Activated naive CD4-positive, alpha-beta T cell treated with anti-CD3 and anti-CD28 coated beads for 36 hours (primary cell): ENCODE measurements at places on chromosomes 12 and 14. TPM values are rescaled to one million over a fixed set of nuclear protein-coding genes. Genes with fewer than 3 reads are reported as not detected.

DNA sequence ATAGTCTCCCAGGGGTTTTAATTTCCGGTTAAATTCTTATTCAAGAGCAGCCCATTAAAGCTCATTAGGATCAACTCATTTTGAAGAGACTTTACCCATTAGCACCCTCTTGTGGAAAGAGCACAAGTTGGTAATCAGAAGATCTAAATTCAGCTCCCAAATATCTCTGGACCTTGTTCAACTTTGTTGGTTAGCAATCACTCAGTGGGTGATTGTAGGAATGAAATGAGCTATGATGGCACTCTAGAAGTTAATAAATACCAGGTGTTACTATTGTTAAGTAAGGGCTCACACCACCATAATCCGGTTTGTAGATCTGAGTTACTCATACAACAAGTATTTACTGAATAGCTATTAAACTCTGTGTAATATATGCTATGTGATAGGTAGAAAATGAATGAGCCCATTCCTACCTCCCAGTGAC lies 42.9 kb downstream of the TRIP11 start:
- DNase-seq: no peak

GRCh38 chr12:57196439-57196838 lies 20.2 kb upstream of the NXPH4 start:
- no peak for DNase-seq

MORN3 gene
- total RNA-seq: 2.9 TPM

DNA sequence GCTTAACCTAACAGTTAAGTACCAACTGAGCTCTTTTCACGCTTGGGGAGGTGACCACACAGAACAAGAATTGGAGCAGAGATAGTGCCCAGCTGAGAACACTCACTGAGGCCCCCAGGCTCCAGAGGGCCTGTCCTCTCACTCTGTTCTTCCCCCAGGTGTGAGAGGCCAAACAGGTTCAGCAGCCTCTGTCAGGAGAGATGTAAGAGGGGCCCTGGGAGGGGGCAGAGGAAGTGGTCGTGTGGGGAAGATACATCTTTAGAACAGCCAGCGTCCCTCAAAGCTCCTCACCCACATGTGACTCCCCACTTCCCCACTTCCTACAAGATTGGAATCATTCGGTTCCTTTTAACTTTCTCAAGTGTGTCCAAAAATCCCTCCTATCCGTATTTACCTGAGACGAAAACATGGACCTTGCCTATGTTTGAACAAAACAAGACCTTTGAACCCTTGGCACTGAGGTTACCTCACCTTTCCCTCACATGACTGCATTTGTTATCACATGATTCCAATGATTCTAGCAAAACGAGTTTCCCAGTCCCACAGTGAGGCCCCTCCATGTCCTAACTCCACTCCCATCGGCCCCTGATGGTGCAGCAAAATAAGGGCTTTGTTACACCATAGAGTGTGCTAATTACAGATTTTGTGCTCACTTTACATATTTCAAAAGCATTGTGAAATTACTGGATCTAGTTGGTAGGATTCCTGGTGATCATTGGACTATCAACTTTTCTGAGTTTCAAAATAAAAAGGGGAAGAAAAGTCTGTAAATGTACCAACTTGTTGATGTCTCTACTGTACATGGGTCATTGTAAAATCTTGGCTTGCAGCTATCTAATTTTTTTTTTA lies 40.0 kb upstream of the PAPOLA start:
- no peak for DNase-seq

GRCh38 chr14:72692696-72693095 lies 201.2 kb downstream of the DPF3 start:
- DNase-seq: no peak

DNA sequence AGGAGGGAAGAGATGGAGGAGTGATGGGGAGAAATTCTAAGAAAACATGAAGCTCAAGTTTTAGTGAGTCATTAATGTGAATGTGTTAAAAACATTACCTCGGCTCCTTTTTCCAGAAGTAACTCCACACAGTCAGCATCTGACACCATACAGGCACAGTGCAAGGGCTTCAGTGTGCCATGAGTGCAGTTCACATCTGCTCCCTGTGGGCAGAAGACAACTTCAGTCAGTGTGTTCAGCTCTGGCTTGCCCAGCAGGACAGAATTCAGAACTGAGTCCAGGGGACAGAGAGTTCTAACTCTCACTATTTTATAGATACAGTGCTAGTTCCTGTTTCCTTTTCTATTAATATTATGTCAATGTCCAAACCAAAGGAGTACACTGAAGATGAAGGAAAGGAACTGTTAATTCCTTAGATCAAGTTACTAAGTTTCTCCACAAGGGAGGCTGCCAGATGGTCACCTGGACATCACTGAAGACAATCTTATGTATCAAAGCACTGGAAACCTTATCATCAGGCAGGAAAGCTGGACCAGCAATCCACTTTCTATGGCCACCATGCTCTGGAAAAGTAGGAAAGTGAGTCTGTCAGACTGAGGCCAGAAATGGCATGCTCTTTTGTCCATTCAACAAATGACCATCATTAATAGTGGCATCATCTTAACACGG lies 6.1 kb downstream of the ASB8 start:
- no peak for DNase-seq

DNA sequence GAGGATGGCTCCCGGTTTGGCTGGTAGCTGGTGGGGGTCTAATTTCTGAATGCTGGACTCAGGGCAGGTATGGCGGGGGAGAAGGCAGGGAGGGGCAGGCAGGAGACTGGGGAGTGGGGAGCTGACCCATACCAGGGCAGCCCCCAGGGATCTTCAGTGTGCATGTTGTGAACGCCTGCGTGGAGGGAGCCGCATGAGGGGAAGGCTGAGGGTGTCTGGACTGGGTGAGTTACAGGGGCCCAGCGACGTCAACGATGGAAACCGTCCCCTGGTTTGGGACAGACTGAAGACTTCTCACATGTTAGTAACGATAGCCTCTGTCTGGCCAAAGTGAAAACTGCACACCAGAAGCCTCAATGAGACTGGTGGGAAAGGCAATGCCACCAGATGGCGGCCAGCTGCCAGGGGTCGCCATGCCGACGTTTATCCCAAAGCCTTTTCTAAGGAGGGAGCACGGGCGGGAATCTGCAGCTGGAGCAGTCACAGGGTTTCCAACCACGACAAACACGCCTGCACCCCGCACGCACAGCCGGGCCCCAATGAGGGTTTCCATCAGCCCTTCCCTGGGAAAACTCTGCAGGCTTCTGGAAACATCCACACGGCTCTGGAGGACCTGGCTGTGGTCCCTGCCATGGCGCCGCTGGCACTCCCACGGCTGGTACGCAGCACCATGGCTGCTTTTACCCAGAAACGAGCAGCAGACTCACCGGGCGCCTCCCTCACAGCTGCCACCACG lies 14.0 kb downstream of the PGAM5 start:
- DNase-seq: no peak

DNA sequence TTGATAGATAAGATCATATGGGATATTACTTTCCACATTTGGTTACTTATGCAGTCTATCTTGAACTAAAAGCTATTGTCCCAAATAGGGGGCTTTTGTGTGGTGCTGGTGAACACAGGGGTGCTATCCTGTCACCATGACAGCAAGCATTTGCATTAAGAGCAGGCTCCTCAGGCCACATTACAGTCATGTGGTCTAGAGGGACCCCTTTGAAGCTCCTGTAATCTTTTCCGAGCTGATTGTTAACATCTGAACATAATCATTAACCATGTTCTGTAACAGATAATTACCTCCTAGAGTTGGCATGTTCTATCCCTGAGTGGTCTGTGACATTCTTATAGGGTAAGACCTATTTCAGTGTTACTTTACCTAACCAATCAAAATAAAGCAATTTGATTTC lies 178.8 kb downstream of the KTN1 start:
- no peak for DNase-seq

GRCh38 chr12:41333974-41334373 lies 145.9 kb downstream of the PDZRN4 start:
- DNase-seq: no peak

- DNase-seq: no peak
Measured at GRCh38 chr12:56679883-56680575, 8.1 kb downstream of the PTGES3 start.

DNA sequence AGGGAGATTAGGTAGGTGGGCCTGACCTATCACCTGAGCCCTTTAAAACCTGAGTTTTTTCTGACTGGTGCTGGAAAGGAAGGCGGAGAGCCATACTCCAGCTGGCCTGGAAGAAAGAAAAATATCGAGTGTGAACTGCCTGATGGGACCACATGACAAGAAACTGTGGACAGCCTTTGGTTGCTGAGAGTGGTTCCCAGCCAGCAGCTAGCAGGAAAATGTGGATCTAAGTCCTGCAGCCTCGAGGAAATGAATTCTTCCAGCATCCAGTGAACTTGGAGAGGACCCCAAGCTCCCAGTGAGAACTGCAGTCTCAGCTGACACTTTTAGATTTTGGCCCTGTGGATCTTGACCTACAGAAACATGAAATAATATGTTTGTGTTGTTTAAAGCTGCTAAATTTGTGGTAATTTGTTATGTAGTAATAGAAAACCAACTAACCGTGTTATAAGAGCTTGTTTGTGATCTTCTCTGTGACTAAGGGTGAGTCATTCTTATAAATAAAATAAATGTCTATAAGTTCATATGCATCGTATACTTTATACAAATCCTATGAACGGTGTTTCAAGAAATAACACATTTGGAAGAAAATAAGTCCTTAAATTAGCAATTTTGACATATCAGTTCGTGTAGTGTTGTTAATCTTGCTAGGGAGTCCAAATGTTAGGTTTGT lies 359.6 kb downstream of the BMP4 start:
- no peak for DNase-seq

DNA sequence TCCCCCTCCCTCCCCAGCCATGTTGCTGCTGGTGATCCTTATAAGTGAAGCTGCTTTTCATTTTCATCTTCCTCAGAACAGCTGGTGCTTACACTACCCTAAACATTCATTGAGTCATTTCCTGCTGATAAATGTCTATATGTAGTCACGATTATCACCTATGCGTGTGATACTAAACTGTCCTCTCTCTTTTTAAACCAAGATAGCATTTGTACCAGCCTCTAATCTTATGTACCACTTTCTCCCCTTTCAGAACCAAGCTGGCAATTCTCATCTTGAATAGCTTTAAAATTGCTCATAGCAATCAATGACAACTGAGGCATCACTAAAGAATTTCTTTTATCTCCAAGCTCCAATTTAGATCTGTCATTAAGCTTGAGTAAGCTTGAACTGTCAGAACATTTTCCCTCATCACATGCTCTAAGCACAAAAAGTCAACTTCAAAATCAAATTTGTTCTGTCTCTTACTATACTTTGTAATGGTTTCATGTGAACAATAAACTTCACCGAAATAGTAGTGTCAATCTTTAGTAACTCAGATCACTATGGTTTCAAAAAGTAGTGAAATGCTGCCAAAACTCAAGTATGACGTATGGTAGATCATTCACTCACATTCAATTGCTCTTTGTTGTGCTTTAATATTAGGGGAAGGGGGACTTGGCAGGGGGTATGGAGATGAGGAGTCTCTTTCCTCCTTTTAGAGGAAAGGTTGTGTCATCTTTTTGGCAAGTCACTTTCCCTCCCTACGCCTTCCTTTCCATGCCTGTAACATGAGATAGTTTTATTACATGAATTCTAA lies 178.1 kb upstream of the NOVA1 start:
- DNase-seq: no peak

CRACR2A gene
- total RNA-seq: 20.7 TPM

GRCh38 chr14:92986254-92987147 lies 63.6 kb downstream of the CHGA start:
- no peak for DNase-seq

GRCh38 chr12:65879878-65880277 lies 55.6 kb downstream of the HMGA2 start:
- no peak for DNase-seq

NFATC4 gene
- 0.15 TPM for total RNA-seq

DNA sequence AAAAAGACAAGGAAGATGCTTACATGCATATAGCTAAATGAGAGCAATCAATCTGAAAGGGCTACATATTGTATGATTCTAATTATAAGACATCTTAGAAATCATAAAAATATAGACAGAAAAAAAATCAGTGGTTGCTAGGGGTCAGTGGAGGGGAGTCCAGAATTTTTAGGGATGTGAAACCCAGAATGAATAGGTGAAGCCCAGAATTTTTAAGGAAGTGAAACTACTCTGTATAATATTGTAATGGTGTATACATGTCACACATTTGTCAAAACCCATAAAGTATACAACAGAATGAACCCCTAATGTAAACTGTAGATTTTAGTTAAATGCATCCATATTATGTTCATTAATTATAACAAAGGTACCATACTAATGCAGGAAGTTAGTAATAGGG lies 713.2 kb downstream of the FLRT2 start:
- DNase-seq: no peak

LRFN5 gene
- not detected for total RNA-seq

GRCh38 chr12:6735448-6736191 lies 11.8 kb downstream of the COPS7A start:
- DNase-seq: peak; percentile 72

TFCP2 gene
- total RNA-seq: 25.4 TPM

GRCh38 chr12:95623554-95624170 lies 72.4 kb upstream of the USP44 start:
- DNase-seq: peak; percentile 44

DNA sequence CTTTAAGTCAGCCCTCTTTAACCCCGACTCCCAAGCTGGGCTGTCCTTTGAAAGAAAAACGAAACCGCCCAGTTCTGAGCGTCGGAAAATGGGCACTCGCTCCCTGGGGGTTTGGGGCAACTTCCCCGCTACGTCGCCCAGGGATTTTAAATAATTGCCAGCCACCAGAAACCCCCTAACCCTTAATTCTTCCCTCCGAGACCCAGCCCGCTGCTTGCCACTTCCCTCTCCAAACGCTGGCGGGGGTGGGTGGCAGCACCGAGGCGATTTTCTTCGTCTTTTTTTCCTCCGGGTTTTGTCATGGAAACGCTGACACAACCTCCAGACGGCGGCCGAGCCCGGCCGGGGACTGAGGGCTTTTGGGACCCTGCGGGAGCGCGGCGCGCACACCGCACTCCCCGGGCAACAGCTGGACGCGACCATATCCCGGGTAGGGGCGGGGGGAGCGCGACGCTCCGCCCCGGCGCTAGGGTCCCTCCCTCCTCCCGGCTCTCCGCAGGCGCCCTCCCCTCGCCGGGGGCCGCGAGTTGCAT lies at the start of gene CHST11:
Gene CHST11 (plus strand): TSS at position 532 of the 533 bp plus-strand sequence.
- peak; percentile 86 for DNase-seq

DNA sequence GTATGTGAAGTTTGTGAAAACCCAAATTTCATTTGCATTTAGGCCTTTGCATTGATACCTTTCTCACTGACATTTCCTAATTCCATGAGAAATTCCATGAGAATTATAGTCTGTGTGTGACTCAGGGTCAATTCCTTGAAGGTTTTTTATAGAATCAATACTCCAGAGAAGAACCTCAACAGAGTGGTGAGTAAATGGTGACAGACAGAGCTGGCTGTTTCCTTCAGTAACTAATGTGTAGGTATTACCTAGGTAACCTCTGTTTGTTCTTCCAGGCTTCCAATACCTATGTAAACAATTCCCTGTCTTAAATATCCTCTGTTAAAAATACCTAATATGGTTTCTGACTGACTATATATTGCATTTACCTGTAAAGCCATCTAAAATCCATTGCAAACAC lies 117.0 kb downstream of the TTC8 start:
- no peak for DNase-seq

TMEM132D gene
- not detected for total RNA-seq
